Smooth muscle cell of trachea (primary cell): ENCODE measurements at places on chromosomes 16 and 17. TPM values are rescaled to one million over a fixed set of nuclear protein-coding genes. Genes with fewer than 3 reads are reported as not detected.

OR1F1 gene
- not detected in 2 replicates for total RNA-seq

ANKS4B gene
- not detected in 2 replicates for total RNA-seq

IGFBP4 gene
- total RNA-seq, result 443 and 722 TPM in 2 replicates

MYOCD gene
- total RNA-seq, result under 0.01 TPM in 1 of 2 replicates, not detected in the other

KRTAP4-5 gene
- total RNA-seq, result not detected in 2 replicates

COL1A1 gene
- 1,022 and 2,022 TPM in 2 replicates for total RNA-seq

PPP1R27 gene
- 0.17 TPM in 1 of 2 replicates, not detected in the other for total RNA-seq

LRRC75A gene
- 1.2 and 4.5 TPM in 2 replicates for total RNA-seq

ATF7IP2 gene
- 0.58 and 1.2 TPM in 2 replicates for total RNA-seq

MEIOC gene
- 0.15 and 0.66 TPM in 2 replicates for total RNA-seq

RNU2-1 gene
- not detected in 2 replicates for total RNA-seq

CLEC19A gene
- not detected in 2 replicates for total RNA-seq

PIRT gene
- total RNA-seq, result not detected in 2 replicates

HOXB4 gene
- total RNA-seq, result 2.9 and 5.8 TPM in 2 replicates
